Iris pigment epithelial cell (primary cell): ENCODE measurements at places on chromosomes 7 and 10.
A peak's percentile ranks its signal among the peaks of the same experiment; 100 is the strongest.

GRCh38 chr10:118957966-118958365 is 71.5 kb upstream of the NANOS1 start:
- DNase-seq = no peak

GRCh38 chr7:67105377-67105776 is 108.7 kb downstream of the TYW1 start:
- peak; percentile 82 for DNase-seq

DNA sequence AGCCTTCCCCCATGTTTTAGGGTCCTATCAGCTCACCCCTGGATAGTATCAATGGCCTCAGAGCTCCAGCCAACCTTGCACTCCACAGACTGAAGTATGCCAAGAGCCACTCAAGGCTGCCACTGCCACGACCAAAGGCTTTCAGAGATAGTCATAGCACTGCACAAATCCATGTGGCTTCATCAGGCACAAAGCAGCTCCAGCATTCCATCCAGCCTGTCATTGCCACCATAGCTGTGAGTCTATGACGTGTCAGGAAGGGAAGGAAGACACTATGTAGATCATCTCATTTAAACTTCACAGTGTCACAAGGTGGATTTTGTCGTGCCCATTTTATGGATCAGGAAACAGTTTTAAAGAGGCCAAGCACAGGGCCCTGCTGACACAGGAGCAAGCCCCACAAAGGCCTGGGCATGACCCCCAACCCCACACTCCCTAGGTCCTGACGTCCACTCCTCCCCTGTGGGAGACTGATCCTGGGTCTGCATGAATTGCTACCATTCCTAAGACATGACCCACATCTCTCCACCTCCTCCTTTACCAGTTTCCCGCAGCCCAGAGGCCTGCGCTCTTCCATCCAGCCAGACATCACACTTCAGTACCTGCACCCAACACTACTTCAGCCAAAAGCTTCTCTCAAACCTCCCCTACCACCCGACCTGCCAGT is 119.4 kb downstream of the DIP2C start:
- no peak for DNase-seq

DNA sequence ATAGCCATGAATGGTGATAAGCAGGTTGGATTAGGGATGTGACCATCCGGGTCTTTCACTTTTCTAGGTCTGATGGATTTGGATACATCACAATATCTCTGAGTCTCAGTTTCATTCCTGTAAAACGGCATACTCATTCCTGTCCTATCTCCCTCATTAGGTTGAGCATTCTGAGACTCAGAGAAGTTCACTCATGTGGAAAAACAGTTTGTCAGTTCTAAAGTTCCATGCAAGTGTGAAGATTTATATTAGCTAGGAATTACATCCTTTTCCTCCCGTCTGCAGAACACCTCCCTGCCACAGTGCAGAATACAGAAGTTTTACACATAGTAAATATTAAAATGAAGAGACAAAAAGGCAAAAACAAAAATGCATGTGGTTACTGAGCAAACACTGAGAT is 94.2 kb upstream of the SLC25A13 start:
- no peak for DNase-seq

DNA sequence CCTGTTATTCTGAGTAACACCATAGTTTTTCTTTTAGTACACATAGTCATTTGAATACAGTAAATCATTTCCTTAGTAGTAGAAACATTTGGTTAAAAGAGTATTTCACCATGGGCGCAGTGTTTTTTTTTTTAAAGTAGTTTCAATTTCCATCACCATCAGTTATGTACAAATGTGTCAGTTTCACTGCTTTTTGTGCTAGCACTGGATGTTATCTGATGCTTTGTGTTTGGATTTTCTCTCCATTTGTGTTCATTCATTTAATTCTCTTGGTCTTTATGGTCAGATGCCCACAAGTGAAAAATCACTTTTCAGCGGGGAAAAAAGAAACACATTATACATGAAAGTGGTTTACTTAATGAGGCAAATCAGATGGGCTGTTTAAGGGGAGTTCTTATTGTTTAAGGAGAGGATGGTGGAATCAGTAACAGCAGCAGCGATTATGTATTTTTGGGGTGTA is 16.0 kb upstream of the HK1 start:
- no peak for DNase-seq

DNA sequence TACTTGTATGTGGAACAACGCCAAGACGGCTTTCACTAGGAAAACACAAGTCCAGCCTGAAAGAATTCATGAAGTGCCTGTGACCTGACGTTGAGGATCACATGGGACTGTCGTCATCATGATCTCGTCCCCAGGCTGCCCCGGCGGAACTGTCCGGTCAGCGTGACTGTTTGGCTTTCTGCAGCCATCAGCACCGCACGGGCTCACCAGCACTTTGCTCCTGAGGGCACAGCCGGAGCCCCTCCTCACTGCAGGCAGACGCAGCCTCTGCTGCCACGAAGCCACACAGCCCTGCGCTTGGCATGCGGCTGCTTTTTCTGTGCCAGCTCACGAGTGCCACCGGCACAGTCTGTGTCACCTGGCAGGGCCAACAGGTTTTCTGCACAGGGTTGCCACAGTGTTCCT is 9.4 kb upstream of the GET4 start:
- peak; percentile 91 for DNase-seq

GRCh38 chr10:89952325-89952724 is 250.9 kb downstream of the KIF20B start:
- DNase-seq = no peak

GRCh38 chr7:2993868-2994267 is 49.8 kb downstream of the CARD11 start:
- no peak for DNase-seq

DNA sequence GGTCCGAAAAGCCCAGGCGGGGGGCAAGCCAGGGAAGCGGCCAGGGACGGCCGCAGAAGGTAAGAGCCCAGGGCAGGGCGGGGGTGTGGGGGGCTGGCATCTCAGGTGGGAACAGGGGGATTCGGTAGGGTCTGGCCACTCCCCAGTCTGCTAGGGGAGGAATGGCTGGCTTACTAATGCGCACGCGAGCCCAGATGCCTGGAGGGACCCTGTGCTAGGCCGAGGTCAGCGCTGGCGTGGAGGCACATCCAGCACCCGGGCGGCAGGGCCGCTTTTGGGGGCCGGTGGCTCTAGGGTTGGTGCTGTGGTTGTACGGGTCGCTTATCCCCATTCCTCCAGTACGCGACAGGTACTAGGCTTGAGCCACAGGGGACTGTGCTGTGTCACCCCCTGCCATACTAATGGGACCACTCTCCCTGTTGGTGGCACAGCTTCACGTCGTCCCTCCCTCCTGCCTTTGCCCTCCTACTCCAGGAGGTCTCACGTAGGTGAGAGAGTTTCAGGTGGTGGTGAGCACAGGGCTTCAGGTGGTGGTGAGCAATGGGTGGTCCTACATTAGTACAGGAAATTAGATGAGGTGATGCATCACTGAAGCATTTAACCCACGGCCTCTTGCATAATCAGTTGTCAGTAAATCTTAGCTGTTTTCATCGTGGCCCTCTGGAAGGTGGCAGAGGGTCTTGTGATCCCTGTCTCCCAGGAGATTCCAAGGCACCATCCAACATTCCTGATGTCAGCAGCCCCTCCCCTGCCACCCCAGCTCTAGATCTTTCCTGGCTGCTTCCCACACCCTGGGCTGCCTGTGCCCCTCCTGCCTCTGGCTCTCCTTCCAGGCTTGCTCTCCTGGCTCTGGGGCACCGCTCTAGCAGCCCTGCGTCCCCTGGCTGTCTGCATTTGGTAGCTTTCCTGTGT is 971 bp downstream of the AEBP1 start:
- peak; percentile 72 for DNase-seq

- peak; percentile 86 for DNase-seq
Observed at GRCh38 chr10:88254091-88254490, 329.0 kb downstream of the RNLS start.

DNA sequence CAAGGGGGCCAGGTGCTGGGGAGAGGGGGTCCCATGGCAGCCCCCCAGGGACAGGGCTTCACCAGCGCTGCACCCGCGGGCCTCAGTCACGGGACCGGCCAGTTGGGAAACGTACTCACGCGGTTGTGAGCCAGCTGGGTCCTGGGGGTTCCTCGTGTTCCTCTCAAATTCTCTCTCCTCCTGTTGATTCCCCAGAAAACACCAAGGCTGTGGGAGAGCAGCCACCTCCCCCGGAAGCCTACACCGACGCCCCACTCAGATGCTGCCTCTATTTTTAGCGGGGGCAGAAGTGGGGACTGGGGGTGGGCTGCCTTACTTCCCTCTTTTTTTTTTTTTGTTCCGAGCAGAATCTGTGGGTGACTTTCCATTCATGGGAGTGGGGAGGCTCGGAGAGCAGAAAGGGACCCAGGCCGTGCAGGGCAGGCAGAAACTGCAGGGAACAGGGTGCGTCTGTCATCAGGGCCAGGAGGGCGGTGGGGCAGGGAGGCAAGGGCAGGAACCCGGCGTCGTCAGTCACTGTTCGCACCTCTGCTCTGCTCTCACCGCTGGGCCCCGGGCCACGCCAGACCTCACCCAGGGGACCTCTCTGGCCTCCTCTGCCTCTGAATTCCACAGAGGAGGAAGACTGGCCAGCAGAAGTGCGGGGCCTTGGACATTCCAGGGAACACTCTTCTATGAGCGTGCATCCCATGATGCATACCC is 63.1 kb downstream of the CARD11 start:
- no peak for DNase-seq

DNA sequence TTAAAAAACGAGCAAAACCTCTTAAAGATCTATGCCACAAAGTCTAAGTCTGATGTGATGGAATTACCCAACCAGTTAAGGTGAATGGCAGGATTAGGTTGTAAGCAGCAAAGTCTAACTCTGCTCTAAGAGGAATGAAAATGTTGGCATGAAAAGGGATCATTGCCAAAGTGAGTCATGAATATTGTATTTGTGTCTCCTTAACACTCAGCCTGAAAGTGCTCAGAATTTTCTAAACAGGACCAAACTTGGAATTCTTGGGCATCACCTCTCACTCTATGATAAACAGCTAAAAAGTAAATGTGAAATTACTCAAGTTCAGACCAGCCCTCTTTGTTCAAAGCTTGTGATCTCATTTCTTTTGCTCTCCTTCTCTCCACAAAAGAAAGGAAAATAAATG is 27.0 kb downstream of the PPP1R3A start:
- peak; percentile 49 for DNase-seq

DNA sequence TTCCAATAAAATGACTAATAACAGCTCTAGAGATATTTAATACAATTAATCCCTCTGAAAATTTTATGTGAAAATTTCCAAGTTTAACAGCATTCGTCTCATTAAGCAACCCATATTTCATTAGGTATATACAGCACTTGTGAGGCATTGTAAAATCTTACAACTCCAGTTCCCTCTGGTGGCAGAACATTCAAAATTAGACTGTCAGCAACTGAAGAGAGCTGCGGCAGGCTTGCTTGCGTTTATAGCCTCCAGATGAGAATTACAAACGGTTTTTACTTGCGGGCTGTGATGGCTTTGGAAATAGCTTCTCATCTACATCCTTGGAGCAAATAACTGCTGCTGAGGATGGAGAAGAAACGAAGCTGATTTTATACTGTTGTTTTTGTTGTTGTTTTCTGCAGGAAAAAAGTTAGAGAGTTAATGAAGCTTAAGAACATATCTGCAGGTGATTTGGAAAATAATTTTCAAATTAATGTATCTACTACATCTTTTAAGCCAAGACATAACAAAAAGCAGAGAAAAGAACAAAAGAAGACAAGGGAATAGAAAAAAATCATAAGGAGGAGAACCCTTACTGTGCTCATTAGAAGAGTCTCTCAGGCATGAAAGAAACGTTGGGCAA is 171.3 kb downstream of the MAGI2 start:
- peak; percentile 91 for DNase-seq

- DNase-seq = no peak
Observed at GRCh38 chr7:6675807-6676405, 30.8 kb downstream of the ZNF12 start.

GRCh38 chr10:85864173-85864549 is 502.4 kb downstream of the GRID1 start:
- no peak for DNase-seq

- DNase-seq = peak; percentile 67
Observed at GRCh38 chr7:29935111-29935510, 54.5 kb downstream of the SCRN1 start.

DNA sequence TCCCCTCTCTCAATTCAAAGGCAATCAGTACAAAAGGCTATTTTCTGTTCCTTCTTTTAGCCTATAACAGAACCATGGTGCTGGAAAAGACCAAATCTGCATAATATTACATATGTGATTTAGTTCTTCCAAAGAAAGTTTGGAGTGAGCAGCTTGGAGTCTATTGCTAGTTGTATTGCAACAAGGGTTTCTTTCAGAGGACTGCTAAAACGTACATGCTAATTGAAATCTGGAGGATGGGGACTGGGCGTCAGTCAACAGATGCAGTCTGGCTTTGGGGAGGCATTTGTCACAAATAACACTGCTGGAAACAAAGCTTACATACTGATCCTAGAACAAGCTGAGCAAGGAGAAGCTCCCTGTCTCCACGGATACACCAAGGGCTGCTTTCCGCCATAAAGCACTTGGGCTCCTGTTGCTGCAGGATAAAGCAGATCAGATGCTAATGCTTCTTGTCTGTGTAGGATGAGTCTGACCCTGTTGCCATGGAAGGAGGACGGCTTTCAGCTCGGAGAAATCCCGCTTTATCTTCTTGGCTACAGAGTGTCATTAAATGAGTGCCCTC is 883.5 kb downstream of the SORCS1 start:
- no peak for DNase-seq

DNA sequence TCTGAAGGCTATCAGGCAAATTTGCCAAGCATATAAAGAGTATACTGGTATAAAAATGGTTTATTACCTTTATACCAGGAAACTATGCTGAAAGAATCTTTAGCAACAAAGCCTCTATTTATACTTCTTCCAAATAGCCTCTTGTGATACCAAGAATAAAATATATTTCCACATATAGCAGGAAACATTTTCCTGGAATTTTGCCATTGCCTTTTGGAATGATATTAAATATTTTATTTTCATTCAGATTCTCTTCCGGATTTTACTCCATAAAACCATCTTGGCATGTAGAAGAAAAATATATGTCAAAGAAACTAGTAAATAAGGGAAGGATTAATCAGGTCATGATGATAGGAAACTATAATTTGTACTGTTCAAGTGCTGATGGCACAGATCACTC is 17.7 kb downstream of the SOSTDC1 start:
- no peak for DNase-seq

- DNase-seq = no peak
Observed at GRCh38 chr10:20407357-20407756, 489.8 kb downstream of the NEBL start.

DNA sequence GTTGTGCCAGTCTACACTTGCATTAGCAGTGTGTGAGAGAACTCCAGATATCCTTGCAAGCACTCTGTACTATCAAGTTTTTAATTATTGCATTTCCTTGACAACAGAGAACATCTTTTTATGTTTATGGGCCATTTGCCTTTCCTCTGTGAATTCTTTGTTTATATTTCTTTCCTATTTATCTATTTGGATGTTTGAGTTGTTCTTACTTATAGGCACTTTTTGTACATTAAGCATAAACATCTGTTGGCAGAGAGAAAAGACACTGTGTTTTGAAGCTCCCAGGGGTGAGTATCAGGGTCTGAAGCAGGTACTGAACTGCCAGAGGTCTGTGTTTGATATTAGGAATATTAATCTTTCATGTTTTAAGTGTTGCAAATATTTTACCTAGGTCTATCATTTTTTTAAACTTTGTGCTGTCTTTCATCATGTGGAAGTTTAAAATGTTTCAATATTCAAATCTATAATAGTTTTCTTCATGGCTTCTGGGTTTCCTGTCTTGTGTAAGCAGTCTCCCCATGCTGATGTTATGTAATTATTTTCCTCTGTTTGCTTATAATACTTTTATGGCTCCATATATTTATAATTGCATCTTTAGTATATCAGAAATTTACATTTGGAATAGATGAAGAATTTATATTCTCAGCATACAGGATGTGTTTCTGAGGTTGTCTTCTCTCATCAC is 17.7 kb upstream of the PDCD4 start:
- no peak for DNase-seq
